GM04504 (cell line): ENCODE measurements at places on chromosomes 5 and 9.
A peak's percentile ranks its signal among the peaks of the same experiment; 100 is the strongest.

GRCh38 chr9:33349743-33350142, 52.6 kb downstream of the AQP7 start:
- no peak for DNase-seq

DNA sequence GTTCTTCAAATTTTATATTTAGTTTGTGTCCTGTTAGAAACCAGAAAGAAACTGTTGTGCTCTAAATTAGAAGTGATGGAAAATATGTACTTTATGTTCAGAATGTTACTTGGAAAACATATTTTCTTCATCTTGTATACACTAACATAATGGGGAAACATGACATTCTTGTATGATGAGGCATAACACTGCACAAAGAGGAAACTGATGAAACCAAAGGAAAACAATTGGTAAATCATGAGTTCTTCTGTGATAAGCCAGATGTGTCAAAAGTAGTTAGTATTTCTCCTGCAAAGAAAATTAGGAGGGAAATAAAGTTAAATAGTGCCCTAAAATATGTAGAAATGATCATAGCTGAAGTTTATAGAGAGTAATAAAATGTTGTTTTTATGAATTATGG, 111.1 kb upstream of the FBN2 start:
- no peak for DNase-seq

- no peak for DNase-seq
Observed at GRCh38 chr9:72150127-72150526, 887 bp downstream of the GDA start.

DNA sequence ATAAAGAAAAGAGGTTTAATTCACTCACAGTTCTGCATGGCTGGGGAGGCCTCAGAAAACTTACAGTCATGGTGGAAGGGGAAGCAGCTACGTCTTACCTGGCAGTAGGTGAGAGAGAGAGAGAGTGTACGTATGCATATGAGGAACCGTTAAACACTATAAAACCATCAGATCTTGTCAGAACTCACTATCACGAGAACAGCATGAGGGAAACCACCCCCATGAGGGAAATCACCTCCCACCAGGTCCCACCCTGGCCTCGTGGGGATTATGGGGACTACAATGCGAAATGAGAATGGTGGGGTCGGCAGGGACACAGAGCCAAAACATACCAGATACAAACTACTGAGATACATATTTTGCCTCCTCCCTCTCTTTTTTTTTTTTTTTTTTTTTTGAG, 10.8 kb upstream of the FER start:
- no peak for DNase-seq

GRCh38 chr9:130117816-130118632, 54.2 kb upstream of the NCS1 start:
- DNase-seq: peak; percentile 79

DNA sequence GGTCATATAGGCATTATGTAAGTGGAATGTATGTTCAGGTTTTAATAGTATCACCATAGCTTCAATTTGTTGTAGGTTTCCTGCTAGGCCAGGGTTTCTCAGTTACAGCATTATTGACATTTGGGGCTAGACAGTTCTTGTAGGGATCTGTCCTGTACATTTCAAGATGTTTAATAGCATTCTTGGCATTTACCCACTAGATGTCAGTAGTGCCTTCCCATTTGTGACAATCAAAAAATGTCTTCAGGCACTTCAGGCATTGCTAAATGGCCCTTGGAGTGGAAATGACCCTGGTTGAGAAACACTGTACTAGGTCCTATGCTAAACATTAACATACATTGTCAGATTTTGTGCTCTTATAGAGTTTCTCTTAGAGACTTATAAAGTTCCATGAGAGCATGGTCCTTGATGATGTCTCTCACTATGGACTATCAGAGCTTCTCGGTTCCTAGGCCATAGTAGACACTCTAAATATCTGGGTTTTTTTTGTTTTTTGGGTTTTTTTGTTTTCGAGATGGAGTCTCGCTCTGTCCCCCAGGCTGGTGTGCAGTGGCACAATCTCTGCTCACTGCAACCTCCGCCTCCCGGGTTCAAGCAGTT, 1.4 kb downstream of the KIF20A start:
- peak; percentile 34 for DNase-seq

DNA sequence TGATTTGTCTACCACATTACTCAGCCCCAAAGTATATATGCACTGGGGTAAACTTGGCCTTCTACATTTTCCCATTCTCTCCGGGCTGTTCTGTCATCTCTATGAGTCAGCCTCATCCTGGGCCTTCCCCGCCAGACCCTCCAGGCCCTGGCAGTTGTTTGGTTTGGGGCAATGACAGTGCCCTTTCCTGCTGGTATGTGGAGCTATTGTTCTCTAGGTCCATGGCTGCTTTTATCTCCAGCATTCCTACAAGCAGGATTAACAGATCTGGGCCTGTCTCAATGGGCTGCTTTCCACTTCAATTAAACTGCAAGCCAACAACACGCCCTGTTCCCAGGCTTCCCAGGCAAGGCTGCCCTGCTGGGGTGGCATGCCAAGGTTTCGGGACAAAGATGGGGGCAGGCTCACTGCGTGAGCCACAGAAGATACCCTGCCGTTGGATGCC, 136.4 kb downstream of the SLIT3 start:
- peak; percentile 33 for DNase-seq

DNA sequence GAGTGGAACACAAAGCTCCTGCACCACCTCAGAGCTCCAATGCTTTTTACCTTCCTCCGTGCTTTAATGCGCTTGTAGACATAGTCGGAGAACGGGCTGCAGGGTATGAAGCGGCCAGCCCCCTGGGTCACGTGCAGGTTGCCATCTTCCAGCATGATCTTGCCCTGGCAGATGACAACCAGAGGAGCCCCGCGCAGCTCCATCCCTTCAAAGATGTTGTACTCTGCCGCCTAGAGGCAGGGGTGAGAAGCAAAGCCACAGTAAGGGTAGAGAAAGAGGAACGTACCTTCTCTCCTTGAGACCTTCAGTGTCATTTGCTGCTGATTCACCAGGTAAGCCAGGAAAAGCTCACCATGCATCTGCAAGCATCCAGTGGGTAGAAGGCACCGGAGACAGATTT, 112.3 kb downstream of the DPYSL3 start:
- no peak for DNase-seq

DNA sequence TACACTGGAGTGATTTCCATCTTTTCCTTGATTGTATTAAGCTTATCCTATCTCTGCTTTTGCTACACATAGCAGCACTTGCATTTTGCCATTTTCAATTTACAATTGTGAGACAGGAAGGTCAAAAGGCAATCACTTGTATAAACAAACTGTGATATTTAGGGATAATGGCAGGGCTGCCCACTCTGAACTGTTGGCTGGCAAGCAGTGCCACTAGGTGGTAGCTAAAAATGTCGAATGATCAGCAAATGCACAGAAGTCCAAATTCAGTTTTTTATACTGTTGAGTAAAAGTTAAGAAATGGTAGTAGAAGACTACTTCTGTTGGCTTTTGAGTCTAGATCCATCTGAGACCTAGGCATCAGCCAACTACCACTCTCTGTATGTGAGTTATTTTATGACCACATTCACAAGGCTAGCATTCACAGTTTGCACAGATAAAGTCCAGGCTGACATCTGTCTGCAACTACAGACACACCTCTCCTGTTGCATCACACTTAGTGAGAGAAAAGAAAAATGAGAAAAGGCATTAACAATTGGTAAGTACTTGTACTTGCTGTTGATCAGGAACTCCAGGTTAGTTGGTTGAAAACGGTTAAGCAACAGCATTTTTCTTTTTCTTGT, 108.8 kb upstream of the ASTN2 start:
- no peak for DNase-seq

DNA sequence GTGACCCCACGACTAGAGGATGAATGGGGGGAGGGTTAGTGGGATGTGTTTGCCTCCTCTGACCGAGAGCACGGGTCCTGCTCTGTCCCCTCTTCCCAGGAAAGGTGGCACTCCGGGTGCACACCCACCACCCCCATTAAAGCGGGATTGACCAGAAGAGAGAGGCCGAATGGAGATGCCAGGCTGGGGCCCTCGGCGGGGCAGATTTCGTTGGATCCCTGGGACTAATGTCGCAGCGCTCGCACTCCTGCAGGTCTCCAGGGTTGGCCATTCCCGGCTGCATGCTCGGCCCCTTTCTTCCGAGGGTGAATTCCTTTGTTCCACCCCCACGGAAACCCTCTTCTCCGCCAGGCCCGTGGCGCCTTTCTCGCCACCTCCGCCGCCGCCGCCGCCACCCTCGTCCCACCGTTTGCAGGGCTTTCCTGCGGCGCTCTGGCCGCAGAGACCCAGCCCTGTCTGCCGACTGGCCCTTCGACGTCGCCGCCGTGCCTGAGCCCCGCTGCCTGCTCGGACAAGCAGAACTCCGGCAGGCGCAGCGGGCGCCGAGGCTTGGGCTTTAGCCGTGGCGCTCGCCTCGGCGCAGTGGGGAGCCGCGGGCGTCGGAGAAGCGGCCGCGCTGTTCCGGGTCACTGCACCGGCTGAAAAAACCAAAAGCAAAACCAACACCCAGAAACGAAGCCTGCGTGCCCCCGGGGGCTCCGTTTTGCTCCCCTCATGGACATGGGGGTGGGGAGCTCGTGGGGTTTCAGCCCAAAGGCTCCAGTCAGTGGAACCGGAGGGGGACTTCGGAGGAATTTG, 11.8 kb downstream of the LMX1B start:
- no peak for DNase-seq

- DNase-seq: no peak
Observed at GRCh38 chr9:135299239-135299590, 180.4 kb upstream of the PPP1R26 start.

- DNase-seq: peak; percentile 2
Observed at GRCh38 chr5:53678981-53679660, 118.7 kb downstream of the NDUFS4 start.

GRCh38 chr9:26551451-26551850, 341.2 kb downstream of the CAAP1 start:
- no peak for DNase-seq

DNA sequence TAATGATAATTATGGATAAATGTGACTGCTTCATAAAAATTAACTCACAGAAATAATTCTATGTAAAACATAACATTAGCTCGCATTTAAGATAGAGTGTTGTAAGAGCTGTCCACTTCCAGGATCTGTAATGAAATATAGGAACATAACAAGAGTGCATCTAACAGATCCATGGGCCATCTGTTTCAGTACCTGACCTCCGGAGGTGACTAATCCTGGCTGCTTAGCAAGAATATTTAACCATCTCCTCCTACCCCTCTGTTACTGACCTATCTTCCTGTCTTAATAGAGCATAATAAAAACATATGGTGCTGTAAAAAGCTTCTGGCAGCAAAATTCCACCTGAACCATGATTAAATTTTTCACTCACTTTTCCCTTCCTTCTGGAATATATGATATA, 7.1 kb downstream of the PLCXD3 start:
- DNase-seq: no peak

- no peak for DNase-seq
Observed at GRCh38 chr9:100038472-100038871, 60.3 kb downstream of the ERP44 start.

GRCh38 chr5:61619289-61619688, 287.2 kb downstream of the ZSWIM6 start:
- no peak for DNase-seq

DNA sequence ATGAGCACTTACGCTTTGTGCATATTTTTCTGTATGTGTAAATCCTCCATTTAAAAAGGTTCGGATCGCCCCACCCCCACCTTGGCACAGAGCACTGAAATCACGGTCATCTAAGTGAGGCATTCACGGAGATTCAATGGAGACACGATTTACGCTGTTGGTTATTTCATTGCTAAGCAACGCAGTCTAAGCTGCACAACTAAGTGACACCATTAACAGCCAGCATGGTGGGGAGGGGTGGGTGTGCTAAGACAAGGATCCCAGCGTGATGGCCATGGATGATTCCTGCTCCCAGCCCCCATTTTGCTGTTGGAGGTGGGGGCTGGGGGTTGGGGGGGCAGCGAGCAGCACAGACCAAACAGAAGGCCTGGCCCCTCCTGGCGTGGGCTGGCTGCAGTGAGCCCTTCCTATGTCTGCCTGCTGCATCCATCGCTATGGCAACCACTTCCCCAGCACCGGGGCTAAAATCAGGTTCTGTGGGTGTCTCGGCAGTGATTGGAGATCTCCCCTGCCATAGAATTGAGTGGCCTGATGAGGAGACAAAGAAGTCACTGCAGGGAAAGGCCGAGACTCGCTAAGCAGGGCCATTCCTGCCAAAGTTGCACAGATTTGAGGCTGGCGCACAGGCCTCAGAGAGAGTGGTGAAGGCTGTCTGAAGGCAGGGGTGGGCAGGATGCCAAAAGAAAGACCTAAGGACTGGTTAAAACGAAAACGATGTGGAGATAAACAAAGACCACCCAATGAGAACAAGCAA, 14.3 kb upstream of the MARCHF6 start:
- DNase-seq: no peak

- DNase-seq: peak; percentile 22
Observed at GRCh38 chr5:68911840-68912690, 181.7 kb upstream of the SLC30A5 start.

DNA sequence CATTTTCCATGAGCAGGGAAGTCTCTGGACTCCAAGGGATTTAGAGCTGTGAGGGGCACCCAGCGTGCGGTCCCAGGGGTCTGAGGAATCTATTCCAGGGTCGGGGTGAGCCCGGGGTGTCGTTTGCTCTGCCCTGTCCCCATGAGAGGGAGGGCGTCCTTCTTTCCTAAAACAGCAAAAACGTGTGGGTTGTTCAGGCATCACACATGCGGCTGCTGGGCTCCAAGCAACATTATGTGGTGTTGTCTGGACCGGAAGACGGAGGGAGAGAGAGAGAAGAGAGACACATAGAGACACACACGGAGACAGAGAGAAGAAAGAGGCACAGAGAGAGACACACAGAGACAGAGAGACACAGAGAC, 42.7 kb upstream of the COL5A1 start:
- no peak for DNase-seq

- DNase-seq: no peak
Observed at GRCh38 chr5:84088996-84089395, 295.7 kb downstream of the EDIL3 start.

DNA sequence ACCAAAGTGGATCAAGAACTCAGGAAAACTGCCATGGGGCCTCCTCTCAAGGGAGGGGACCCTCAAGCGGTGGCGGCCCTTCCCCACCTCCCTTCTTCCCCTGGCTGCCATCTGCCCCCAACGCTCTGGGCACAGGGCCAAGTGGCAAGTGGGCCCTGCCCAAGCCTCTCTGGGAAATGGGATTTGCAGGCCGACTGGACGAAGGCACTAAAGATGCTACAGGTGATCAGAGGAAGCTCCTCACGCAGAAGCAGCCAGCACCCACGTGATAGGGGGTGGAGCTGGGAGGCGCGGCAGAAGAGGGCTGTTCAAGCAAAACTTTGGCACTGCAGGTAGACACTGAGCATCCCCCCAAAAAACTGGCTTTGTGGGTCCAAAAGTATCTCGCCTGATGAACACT, 52.7 kb upstream of the UBTD2 start:
- no peak for DNase-seq
